A549 treated with AZD2906 at 1 μM for 4 hours (cell line): ENCODE measurements at places on chromosomes 13 and 19. TPM values are rescaled to one million over a fixed set of nuclear protein-coding genes. Genes with fewer than 3 reads are reported as not detected.

FUT2 gene
- not detected in 5 replicates for total RNA-seq

LRP3 gene
- total RNA-seq: 31.4 to 56.6 TPM (median 52.8 TPM) in 5 replicates

MYH14 gene
- 5.3 to 6.4 TPM (median 5.8 TPM) in 5 replicates for total RNA-seq

ZNF837 gene
- total RNA-seq: 1.1 to 1.9 TPM (median 1.4 TPM) in 5 replicates

ACTMAP gene
- total RNA-seq: 16.3 to 19.6 TPM (median 18.5 TPM) in 5 replicates
